ENCODE measurements at places on chromosomes 2 and 18.

GRCh38 chr18:6778459-6779247 lies 49.1 kb downstream of the ARHGAP28 start:
- no peak for DNase-seq

DNA sequence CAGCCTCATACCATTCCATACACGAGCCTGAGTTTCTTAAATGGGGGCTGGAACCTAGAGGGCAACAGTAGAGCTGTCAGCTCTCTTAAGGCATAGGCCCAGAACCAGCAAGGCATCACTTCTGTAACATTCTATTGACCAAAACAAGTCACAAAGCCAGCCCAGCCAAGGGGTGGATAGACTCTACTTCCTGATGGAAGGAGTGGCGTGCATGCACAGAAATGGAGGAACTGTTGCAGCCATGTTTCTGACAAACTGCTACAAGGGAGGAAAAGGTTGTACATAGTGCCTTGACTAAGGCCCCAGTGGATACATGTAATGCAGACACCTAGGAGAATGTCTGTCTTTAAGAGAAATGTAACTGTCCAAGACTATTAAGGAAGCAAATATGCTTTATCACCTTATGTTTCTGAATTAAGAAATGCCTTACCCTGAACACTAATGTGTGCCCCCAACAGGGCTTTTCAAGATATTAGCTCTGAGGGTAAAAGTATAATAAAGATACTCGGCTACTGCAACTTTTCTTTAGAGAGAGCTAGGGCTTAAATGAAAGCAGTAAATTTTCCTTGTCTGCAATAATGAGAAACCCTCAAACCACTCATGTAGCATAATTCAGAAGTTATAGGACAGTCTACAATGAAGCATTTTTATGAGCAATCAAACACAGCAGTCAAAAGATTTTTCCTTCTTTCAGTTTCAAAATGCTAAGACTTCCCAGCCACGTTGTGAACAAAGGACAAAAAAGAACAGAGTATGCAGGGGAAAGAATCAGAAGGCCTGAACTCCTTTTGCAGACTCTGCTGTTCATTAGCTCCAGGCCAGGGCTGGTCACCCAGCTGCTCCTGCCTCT lies 35.1 kb upstream of the CDC42EP3 start:
- no peak for DNase-seq

- DNase-seq: no peak
Measured at GRCh38 chr18:24462838-24463775, 2.7 kb downstream of the HRH4 start.

GRCh38 chr2:223967981-223968380 lies 10.7 kb downstream of the MRPL44 start:
- DNase-seq: no peak

- DNase-seq: no peak
Measured at GRCh38 chr2:68819556-68819955, 51.6 kb downstream of the BMP10 start.

DNA sequence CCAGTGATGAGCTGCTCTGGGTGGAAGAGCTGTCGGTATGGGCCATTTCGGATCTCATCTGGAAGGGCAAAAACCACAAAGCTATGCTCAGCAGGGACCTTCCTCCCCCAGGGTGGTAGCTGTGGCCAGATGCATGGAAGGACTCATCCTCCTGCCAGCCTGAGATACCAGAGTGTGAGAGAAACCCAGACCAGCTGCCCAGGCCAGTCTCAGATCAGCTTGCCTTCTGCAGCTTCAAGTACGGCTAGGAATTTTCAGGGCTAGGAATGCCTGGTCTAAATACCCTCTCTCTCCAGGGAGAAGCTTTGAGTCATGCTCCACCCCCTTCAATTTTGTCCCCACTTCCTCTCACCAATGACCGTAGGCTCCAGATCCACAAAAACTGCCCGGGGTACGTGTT lies 1.4 kb upstream of the TUBA4B start:
- no peak for DNase-seq

DNA sequence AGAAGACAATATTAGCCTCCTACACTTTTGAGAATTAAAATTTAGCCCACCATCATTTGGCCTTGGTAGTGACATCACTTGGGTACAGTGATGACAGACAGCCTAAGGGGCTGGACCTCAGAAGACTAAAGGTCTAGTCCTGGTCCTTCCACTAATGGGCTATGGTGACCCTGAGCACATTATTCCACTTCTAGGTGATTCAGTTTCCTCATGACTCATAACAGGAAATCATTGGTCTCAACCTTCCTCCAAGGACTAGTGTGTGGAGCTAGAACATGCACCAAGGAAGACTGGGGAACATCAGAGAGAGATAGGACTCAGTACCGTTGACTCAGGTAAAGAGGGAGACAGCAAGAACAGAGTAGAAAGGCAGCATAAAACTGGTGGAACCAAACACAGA lies 64.0 kb downstream of the TFCP2L1 start:
- no peak for DNase-seq

DNA sequence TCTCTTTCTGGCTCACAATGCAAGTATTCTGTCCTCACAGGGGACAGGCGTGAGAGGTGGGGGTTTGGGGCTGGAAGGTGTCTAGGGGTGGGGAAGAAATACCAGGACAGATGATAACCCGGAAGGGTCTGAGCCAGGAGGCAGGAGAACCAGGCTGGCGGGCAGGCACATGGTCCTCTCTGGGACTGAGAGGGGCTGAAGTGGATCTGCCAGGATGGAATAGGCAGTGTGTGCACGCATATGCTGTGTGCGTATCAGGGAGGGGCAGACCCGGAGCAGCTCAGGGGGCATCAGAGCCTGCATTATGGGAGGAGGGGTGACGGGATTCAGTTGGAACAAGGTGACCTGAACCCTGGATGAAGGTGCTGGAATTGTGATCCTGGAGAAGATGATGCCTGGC lies 157.3 kb downstream of the DYSF start:
- DNase-seq: no peak

- DNase-seq: no peak
Measured at GRCh38 chr2:127170452-127171197, 49.5 kb downstream of the CYP27C1 start.

GRCh38 chr18:8142932-8143331 lies 466.3 kb upstream of the RAB12 start:
- DNase-seq: no peak

DNA sequence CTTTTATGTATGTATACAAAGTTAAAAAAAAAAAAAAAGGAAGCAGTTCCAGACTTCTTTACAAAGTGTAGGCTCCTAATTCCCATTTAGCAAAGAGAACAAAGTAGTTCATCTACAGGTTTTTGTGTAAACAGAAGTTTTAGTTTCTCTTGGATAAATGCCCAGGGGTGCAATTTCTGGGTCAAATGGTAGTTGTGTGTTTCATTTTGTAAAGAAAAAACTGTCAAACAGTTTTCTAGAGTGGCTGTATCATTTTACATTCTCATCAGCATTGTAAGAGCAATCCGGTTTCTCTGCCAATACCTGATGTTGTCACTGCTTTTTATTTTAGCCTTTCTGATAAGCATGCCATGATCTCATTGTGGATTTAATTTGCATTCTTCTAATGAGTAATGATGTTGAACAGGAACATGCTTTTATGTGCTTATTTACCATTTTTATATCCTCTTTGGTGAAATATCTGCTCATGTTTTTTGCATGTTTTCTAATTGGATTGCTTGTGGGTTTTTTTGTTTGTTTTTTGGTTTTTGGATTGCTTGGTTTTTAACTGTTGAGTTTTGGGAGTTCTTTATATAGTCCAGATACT lies 16.6 kb upstream of the PSME4 start:
- DNase-seq: peak; percentile 80

DNA sequence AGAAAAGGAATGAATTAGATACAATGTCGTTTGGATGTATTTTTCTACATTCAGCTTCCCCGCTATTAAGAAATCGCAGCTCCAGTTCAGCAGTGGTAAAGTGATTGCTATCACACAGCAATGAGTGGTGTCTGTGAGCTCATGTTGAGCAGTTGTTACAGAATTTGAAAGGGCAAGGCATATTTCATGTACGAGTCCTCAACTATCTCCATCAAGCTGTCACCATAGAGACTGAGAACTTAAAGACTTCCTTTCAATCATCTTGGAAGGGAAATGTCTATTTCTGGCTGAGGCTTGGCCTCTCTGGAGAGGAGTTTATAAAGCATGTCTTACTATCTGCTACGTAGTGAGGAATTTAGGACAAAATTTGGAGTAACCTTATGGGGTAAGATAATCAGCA lies 24.4 kb upstream of the FAM117B start:
- no peak for DNase-seq

GRCh38 chr2:181575024-181575649 lies 81.8 kb downstream of the CERKL start:
- DNase-seq: no peak

DNA sequence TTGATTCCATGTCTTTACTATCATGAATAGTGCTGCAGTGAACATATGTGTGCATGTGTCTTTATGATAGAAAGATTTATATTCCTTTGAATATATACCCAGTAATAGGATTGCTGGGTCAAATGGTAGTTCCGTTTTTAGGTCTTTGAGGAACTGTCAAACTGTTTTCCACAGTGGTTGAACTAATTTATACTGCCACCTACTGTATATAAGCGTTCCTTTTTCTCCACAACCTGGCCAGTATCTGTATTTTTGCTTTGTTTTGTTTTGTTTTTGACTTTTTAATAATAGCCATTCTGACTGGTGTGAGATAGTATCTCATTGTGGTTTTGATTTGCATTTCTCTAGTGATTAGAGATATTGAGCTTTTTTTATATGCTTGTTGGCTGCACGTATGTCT lies 641.6 kb downstream of the SUCLG1 start:
- peak; percentile 5 for DNase-seq

GRCh38 chr2:109615637-109616144 lies 1.5 kb downstream of the SOWAHC start:
- no peak for DNase-seq

GRCh38 chr18:21040466-21040865 lies 71.1 kb downstream of the ROCK1 start:
- DNase-seq: no peak

- DNase-seq: peak; percentile 27
Measured at GRCh38 chr2:42809131-42809818, 16.9 kb upstream of the HAAO start.

GRCh38 chr2:239036819-239037558 lies 189.1 kb downstream of the TWIST2 start:
- no peak for DNase-seq

DNA sequence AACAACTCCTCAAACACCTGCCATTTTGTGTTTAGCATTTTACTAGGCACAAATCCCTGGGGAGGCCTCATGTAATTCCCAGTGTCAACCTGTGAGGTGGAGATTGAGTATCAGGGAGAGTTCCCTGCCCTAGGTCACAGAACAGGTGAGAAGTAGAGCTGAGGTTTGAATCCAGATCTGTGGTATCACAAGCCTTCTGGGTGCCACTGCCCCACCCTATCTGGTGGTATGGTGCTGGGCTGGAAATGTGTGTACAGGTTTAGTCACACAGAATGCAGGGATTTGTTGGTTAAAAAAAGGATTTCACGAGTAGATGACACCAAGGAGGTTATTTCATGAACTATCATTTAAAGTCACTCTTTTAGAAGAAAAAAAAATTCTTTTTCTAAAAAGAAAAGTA lies 35.7 kb upstream of the PKDCC start:
- no peak for DNase-seq

GRCh38 chr2:217958884-217959225 lies 43.9 kb downstream of the TNS1 start:
- no peak for DNase-seq

DNA sequence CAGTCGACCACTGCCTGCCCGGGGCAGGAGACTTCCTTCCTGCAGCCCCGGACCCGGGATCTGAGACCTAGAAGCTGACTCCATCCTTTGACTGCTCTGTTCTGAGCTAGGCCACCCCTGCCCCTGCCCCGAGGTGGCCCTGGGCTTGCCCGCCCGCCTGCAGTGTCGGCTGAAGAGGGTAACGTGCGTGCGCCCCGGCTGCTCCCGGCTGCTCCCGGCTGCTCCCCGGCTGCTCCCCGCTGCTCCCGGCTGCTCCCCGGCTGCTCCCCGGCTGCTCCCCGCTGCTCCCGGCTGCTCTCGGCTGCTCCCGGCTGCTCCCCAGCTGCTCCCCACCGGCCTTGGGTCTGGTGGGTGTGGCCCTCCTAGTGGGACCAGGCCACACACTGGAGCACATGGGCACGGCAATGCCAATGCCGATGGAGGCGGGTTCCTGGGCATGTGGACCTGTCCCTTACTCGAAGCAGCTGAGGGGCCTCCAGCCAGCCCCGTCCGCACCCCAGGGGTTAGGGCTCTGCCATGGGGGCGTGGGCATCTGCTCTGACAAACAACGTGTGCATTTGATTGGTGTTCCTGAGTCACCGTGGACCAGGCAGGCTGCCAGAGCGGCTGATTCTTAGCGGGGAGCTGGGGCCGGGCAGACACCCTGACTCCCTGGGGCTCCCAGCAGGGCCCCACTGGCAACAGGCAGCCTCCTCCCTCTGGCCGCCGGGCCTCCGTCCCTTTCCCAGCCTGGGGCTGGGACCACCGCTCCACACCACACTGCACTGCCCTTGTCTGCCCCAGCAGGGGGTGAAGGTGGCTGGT lies 2.0 kb upstream of the GAL3ST2 start:
- no peak for DNase-seq

DNA sequence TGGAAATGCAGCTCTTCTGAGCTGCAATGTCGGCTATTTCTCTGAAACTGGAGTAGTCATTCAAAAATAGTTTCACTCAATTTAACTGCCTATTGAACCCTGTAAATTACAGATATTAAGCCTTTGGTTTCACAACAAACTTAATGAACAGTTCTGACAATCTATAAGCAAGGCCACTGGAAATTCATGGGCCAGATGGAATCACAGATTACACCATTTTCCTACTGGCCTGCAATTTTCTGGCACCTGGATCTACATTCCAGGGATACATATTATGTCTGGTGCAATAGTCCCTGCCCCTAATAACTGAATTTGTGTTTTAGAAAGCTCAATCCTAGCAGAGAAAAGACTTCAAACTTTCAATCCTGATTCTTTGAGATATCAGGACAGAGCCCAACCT lies 551.7 kb downstream of the RNF144A start:
- no peak for DNase-seq

DNA sequence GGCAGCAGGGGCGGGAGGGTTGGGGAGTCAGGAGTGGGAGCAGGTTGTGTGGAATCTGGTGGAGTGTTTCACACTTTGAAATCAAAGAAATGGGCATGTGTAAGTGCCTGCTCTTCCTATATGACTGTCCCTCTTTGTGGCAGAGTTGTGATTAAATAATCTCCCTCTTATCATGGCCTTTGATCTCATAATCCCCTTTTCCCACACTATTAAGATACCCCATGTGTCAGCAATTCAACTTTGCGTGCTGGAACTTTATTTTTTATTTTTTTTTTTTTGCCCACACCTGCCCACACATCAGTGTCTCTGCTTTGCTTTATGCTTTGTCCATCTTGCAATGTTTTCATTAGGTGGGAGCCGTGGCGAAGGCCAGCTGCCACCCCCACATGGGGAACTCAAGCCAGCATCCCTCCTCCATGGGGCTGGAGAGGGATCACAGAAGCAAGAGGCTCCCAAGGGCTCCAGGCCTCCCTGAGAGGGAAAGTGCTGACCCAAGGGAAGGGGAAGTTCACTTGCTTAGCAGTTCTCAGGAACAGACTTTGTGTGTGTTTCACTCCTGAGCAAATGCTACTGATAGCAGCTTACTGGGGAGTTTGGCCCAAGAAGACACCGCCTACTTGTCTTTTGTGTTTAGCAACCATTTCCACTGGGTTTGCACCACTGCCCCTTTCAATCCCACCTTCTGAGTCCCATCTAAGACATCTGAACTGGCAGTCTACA lies 243.4 kb downstream of the BCL11A start:
- no peak for DNase-seq

- DNase-seq: no peak
Measured at GRCh38 chr2:217614096-217614495, 388.7 kb downstream of the TNS1 start.

GRCh38 chr2:211877061-211877460 lies 661.5 kb downstream of the ERBB4 start:
- DNase-seq: no peak

Data from NCI-H2029 treated with DMSO at 0.1 percent for 48 hours (cell line).